ENCODE measurements at places on chromosomes 1 and 21. TPM values are rescaled to one million over a fixed set of nuclear protein-coding genes. Genes with fewer than 3 reads are reported as not detected.

ADAMTSL4 gene
- 7.4 TPM for total RNA-seq

KLF17 gene
- not detected for total RNA-seq

SYF2 gene
- total RNA-seq, result 47.8 TPM

SNX7 gene
- 50.8 TPM for total RNA-seq

OPTC gene
- total RNA-seq, result not detected
